Stimulated activated CD8-positive, alpha-beta memory T cell treated with anti-CD3 and anti-CD28 coated beads, Interleukin-7, amount 100 ng/mL, for 24 hours (primary cell): ENCODE measurements at places on chromosomes 4 and X.

DNA sequence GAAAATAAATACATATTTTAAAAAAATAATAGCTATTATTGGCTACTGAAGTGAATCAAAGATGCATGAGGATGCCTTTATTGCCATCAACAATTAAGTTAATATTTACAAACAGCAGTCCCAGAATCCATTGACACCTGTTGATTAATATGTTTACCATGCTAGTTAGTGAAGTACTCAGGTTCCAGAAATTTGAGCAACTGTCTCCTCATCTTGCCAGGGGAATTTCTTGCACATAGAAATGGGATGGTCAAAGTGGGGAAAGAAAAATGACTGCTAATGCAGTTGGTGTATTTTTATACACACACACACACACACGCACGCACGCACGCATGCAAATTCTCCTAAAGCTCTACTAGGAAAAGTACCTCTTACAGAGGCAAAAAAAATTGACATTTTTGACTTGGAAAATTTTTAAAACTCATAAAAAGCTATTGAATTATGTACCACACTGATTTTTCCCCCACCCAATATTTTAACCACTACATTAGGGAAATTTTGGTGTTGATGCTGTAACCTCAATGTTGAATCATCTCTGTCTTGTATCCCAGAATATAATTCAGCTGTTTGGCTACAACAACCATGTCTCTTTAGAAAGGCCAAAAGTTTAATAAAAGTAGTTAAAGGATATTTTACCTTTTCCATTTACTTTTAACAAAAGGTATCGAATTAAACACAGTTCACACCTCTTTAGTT, 105.3 kb upstream of the TMEM150C start:
- no peak for DNase-seq

GRCh38 chr4:8437281-8437680, 3.2 kb downstream of the ACOX3 start:
- no peak for DNase-seq

DNA sequence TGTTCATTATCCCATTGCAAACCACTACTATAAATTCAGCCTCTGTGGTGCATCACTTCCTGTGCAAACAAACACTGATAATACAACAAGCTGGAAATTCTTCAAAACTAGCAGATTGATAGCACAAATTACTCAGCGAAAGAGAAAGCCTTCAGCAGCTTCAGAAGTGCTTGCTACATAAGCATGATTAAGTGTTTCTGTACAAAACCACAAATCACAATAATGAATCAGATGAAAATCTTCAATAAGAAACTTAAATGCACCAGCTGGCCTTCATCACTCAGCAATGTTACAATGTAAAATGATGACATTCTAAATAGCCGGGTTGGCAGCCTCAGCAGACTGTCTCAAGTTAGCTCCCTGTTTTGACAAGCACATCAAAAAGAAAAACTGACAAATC, 262.2 kb downstream of the SPOCK3 start:
- DNase-seq, result no peak

DNA sequence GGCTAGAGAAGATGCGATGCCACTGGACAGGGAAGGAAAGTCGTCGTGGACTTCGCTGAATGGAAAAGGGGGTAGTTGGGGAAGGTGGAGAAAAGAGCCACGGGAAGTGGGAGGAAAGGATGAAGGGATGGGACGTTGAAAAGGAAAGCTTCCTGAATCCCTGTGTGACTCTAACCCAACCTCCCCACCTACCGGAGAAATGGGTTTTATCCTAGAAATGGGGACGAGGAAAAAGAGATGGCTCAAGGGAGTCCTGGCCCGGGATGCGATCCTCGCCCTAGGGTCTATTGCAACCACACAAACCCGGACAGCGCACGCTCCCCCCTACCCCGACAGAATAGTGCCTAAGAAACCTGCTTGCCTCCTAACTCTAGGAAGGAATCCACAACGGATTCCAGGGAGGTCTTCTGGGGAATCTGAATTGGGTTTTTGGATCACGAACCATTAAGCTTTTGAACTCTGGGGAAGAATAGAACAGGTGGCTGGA, 738 bp upstream of the TSPAN5 start:
- no peak for DNase-seq

DNA sequence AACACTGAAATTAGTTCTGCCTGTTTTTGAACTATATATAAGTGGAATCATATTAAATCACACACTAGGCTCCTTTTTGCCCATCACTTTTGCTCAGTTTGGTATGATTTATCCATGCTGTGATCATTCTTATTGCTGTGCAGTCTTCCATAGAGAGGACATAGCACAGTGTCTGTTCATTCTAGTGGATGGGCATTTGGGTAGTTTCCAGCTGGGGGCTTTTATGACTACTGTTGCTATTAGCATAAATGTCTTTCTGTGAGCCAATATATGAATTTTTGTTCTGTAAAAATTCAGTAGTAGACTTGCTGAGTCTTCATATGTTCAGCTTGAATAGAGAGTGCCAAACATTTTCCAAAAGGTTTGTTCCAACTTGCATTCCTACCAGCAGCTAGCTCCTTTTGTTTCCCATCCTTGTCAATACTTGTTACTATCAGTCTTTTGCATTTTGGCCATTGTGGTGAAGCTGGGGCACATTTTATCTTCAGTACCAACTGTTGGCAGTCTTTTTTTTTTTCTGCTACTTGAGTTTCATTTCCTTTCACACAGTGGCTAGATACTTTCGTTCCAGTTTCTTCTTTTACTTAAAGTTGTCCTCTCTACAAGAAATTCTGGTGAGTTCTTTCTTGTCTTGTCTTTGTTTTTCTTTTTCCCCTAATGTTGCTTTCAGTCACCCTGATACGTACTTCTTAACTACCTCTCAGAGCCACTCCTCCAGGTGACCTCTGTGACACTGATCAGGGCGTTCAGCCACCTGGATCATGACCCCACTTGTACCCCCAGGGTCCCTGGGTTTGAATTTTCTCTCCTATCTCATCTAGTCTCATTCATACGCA, 87.0 kb downstream of the ANXA3 start:
- DNase-seq, result no peak

DNA sequence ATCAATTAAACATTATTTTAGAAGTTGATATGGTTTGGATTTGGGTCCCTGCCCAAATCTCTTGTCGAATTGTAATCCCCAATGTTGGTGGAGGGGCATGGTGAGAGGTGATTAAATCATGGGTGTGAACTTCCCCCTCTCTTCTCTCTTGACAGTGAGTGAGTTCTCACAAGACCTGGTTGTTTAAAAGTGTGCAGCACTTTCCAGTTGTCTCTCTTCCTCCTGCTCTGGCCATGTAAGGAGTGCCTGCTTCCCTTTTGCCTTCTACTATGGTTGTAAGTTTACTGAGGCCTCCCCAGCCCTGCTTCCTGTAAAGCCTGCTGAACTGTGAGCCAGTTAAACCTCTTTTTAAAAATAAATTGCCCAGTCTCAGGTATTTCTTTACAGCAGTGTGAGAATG, 141.4 kb downstream of the GALNTL6 start:
- DNase-seq, result no peak

DNA sequence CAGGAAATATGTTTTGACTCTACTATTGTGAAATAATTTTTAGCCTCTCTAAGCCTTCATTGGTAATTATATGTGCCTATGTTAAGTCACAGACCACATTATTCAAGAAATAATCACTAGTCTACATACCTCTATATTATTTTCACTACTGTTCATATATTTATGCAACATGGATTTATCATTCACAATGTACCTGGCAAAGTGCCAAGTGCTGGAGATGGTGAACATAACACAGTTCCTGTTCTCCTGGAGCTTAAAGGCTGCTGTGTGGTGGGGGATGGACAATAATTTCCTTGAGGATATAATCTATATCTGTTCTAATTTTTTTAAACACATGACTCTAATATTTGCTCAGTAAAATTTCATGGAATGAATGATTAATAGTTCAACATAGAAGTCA, 527.7 kb upstream of the CXorf51A start:
- no peak for DNase-seq

GRCh38 chr4:139526928-139527327, 29.1 kb downstream of the SETD7 start:
- no peak for DNase-seq

DNA sequence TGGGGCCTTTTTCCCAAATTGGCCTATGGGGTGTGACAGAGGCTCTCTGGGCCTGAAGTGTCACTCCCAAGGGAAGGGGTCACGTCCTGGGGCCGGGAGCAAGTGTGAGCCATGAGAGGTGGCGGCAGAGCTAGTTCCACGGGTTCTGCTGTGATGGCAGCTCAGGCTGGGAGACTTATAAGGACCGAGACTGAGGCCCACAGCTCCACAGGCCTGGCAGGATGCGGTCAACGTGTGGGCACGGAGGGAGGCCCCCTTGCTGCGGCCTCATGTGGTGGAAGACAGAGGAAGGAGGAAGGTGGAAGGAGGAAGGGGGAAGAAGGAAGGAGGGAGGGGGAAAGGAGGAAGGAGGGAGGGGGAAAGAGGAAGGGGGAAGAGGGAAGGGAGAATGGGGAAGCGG, 7.2 kb upstream of the CPLX1 start:
- no peak for DNase-seq

GRCh38 chr4:78119698-78120097, 62.6 kb downstream of the FRAS1 start:
- no peak for DNase-seq

- DNase-seq, result no peak
Observed at GRCh38 chr4:143375326-143376073, 38.8 kb downstream of the GAB1 start.

DNA sequence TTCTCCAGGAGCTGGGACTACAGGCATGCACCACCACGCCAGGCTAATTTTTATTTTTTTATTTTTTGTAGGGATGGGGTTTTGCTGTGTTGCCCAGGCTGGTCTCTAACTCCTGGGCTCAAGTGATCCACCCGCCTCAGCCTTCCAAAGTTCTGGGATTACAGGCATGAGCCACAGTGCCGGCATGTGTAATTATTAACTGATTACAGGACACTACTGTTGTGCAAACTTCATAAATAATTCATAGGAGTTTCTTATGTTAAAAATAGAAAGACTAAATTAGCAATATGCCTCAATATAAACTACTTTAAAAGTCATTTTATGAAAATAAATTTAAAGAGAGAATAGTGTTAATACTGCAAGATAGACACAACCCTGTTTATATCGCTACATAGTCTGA, 221.9 kb downstream of the SNCA start:
- no peak for DNase-seq

DNA sequence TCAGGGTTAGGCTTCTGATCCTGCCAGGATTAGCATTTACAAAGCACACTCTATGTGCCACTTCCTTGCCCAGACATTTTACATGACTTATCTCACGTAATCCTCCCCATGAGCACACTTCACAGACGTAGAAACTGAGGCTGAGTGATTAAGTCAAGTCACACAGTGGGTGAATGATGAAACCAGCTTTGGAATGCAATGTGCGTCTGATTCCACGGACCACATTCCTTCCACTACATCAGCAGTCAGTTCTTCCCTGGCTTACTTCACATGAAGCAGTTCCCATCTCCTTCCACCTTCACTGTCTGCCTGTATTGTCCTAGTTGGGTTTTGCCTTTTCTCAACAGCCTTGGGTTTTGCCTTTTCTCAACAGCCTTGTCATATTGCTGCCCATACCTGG, 134.3 kb upstream of the PPARGC1A start:
- DNase-seq, result no peak
